Sigmoid colon (tissue), 7 donors: ENCODE measurements at places on chromosomes 4 and X. TPM values are rescaled to one million over a fixed set of nuclear protein-coding genes. Genes with fewer than 3 reads are reported as not detected.

- no peak overlapping the region for H3K4me3 ChIP-seq
- H3K27ac ChIP-seq, result no peak overlapping the region
- no peaks in the 10 kb centered on the region for H3K4me1 ChIP-seq
- no peaks in the 10 kb centered on the region for H3K36me3 ChIP-seq
- no peaks in the 10 kb centered on the region for H3K27me3 ChIP-seq
These were observed 27.6 kb upstream of the KCNIP4 start for GRCh38 chr4:21976166-21976565.

The MID1IP1 gene
- total RNA-seq, result 82.1 TPM

DNA sequence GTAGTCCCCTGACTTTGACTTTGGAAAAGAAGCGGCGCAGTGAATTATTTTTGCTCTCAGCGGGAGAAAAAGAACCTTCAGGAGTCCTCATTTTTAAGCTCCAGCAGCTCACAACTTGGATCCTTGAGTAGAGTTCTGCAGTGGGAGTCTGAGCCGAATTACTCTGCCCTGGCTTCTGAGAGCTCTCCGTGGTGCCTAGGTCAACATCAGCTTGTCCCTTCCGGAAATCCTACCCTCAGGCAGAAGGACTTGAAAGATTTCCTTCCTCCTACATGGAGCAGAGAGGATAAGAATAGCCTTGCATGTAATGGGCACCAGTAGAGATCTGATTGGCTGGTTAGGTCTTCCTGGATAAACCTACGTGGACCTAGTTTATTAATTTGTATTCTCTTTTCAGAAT is 549.7 kb upstream of the TENM3 start:
- H3K27me3 ChIP-seq, result no peaks in the 10 kb centered on the region
- no peaks in the 10 kb centered on the region for H3K36me3 ChIP-seq
- no peak overlapping the region for H3K4me3 ChIP-seq
- no peak for DNase-seq
- H3K27ac ChIP-seq, result no peak overlapping the region

- H3K27me3 ChIP-seq, result no peaks in the 10 kb centered on the region
- no peak for DNase-seq
- H3K4me1 ChIP-seq, result no peaks in the 10 kb centered on the region
- H3K4me3 ChIP-seq, result no peak overlapping the region
- H3K36me3 ChIP-seq, result peaks cover 3% of the 10 kb centered on the region
These were observed 13.9 kb downstream of the CCNG2 start for GRCh38 chr4:77170926-77171325.

DNA sequence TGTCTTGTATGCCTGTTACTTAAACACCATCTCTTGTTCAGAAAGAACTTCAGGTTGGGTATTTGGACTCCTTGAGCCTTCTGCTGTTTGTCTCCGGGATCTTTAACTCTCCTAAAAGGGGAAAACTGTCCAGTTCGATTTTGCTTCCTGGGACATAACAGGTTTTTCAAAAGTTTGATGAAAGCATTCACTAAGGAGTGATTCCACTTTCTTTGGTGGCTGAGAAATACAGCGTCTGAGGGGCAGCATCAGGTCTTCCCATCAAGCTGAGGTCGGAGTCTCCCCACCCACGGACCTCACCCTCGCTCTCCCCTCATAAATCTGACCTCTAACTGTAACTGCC is 1.4 kb downstream of the AFAP1 start:
- H3K36me3 ChIP-seq, result no peaks in the 10 kb centered on the region
- H3K27ac ChIP-seq, result peak overlapping the region; percentile 99
- H3K27me3 ChIP-seq, result no peaks in the 10 kb centered on the region
- DNase-seq, result no peak

DNA sequence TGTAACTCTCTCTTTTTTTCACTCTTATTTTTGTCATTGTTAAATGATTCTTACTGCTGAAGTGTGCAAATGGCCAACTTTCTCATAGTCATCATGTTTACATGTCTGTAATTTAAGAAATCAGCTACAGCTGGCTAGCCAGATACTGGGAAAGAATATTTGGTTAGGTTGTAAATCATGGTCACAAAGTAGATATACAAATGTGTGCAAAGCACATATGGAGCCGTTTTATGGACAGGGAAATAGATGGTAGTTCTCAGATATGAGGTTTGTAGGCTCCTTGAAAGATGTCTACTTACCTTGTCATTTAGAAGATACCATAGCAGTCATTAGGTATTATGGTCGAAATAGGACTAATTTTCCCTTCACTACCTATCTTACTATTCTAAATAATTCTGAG is 430.4 kb downstream of the ADGRL3 start:
- DNase-seq, result no peak
- H3K27ac ChIP-seq, result no peak overlapping the region
- H3K36me3 ChIP-seq, result no peaks in the 10 kb centered on the region
- no peak overlapping the region for H3K4me3 ChIP-seq
- no peaks in the 10 kb centered on the region for H3K27me3 ChIP-seq

DNA sequence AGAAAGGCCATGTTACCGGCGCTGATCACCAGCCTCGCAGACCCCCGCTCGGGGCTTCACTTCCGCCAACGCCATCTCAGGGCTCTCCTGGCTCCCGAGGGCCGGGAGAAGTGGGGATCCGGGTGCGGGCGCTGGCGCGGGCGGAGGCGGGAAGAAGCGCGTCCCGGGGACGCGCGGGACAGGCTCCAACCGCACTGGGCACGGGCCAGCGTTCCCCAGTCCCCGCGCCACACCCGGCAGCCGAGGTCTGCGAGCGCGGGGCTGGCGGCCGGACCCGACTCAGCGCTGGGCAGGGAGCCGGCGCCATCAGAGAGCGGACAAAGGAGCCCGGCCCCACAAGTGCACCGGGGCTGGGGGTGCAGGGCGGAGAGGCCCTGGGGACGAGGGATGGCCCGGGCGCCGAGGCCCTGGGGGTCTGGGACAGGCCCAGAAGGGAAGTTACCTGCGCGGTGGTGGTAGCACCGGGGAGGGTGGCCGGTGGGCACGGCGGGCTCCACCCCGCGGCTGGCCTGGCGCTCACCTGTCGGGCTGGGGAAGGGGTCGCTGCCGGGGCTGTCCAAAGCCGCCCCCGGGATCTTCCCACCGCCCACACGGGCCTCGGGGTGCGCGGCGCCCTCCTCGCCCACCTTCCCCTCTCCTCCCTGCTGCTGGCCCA is 449 bp downstream of the CTPS2 start:
- peak overlapping the region; percentile 90 for H3K27ac ChIP-seq
- H3K4me3 ChIP-seq, result peak overlapping the region; percentile 84
- peak; percentile 63 for DNase-seq
- no peaks in the 10 kb centered on the region for H3K4me1 ChIP-seq
- H3K36me3 ChIP-seq, result no peaks in the 10 kb centered on the region

DNA sequence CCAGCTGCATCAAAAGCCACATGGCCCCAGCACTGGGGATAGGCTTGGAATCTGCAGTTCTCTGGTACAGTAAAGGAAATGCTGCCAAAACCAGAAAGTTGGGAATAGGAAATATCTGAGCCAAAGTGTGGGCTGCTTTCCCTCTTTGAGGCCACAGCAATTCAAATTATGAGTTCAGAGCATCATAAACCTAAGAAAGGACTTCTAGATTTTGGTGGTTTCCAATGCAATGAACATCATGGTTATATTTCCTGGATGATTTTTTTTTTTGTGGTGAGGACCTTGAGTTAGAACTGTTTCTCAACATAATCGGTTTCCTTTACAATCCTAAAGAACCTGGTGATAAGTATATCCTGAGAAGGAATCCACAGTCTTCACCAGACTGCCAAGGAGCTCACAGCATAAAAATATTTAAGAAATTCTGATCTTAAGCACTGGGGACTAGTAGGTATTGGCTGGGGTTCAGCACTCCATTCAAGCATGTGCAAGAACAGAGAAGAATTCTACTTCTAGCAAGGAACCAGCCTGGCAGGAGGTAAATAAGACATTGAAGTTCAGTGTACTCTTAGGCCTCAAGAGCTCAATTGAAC is 29.8 kb upstream of the ARHGAP24 start:
- no peak overlapping the region for H3K27ac ChIP-seq
- H3K4me1 ChIP-seq, result no peaks in the 10 kb centered on the region
- H3K27me3 ChIP-seq, result no peaks in the 10 kb centered on the region
- H3K36me3 ChIP-seq, result no peaks in the 10 kb centered on the region

The FGFRL1 gene
- total RNA-seq, result 6.8 TPM

- no peaks in the 10 kb centered on the region for H3K27me3 ChIP-seq
- peak overlapping the region; percentile 87 for H3K27ac ChIP-seq
- peaks cover 19% of the 10 kb centered on the region for H3K4me1 ChIP-seq
- no peaks in the 10 kb centered on the region for H3K36me3 ChIP-seq
- DNase-seq, result no peak
These were observed 36.0 kb downstream of the SORBS2 start for GRCh38 chr4:185775792-185776555.
